ENCODE measurements at places on chromosomes 12 and 14.

GRCh38 chr12:78721906-78722305 lies 142.7 kb upstream of the SYT1 start:
- DNase-seq = no peak

GRCh38 chr12:29561664-29562071 lies 64.2 kb upstream of the OVCH1 start:
- DNase-seq = no peak

- no peak for DNase-seq
These were observed 249.8 kb upstream of the SFSWAP start for GRCh38 chr12:131461096-131461495.

GRCh38 chr12:116278279-116278626 lies 760 bp upstream of the MED13L start:
- DNase-seq = no peak

DNA sequence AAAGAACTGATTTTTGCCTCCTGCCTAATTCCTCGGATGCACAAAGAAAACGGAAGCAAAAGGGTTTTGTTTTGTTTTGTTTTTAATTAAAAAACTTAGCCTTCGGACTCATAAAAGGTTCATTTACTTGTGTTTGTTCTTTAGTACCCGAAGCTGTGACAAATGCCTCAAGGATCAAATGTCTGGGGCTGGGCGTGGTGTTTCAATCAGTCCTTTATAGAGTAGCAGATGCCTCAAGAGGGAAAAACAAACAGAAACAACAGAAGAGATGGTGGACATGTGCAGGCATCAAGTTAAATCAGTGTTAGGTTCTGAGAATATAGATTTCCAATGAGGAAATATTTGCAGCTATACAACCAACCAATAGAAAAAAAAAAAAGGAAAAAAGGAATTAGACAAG lies 1.6 kb upstream of the WIF1 start:
- no peak for DNase-seq

GRCh38 chr12:3154006-3154405 lies 76.8 kb downstream of the TSPAN9 start:
- DNase-seq = no peak

- DNase-seq = no peak
These were observed 77.6 kb downstream of the SINHCAF start for GRCh38 chr12:31248337-31248736.

GRCh38 chr14:80475074-80475473 lies 263.8 kb upstream of the DIO2 start:
- no peak for DNase-seq

GRCh38 chr12:43789941-43790340 lies 16.2 kb downstream of the TWF1 start:
- no peak for DNase-seq

- DNase-seq = no peak
These were observed 30.1 kb downstream of the MRPL42 start for GRCh38 chr12:93497456-93497855.

DNA sequence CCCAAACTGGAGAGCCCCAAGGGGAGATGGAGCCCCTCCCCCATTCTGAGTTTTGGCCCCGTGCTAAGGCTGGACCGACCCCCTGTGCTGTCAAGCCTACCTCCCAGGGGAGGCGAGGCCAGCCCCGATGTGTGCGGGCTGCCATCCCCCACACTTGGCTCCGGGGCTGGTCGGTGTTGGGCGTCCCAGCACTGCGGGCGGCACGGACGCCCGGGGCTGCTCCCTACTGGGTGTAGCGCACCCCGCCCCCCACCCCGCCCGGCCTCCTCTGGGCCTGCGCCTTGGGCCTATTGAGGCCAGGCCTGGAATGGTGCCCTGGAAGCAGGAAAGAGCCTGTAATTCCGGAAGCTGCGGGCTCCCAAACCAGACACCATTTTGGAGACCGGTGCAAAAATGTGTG lies 2.6 kb downstream of the DCAF4 start:
- DNase-seq = no peak

- DNase-seq = no peak
These were observed 205.7 kb downstream of the ITPR2 start for GRCh38 chr12:26627335-26627734.

- no peak for DNase-seq
These were observed 83.4 kb downstream of the STXBP6 start for GRCh38 chr14:24966579-24966964.

DNA sequence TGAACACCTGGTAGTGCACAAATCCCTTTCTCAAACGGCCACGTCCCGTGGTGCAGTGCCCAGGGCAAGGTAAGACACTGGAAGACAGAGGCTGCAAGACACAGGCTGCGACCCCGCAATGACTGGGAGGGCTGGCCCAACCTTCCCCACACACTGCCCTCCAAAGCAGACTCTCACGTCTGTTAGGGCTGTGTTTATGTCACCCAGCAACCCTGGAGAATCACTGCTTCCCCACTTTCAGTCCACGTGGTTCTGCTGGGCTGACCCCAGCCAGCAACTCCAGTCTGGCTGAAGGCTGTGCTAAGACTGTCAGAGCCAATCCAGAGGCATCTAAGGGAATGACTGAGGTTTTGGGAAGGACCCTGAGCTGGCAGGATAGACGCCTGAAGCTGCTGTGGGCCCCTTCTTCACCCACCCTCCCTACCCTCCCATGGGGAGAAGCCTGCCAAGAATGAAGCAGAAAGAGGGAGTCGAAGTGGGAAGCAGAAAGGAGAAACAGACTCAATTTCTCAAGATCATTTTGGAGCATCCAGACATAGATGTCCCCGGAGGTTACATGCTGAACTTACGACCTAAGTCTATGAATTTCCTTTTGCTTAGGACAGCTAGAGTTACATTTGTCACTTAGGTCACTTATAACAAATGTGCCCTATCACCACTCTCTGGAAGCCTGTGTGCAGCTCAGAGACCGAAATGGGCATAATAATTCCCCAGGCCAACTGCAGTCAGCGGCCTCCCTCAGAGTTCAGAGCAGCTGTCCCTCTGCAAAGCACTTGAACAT lies 11.7 kb downstream of the KDM2B start:
- DNase-seq = no peak

- no peak for DNase-seq
These were observed 44.3 kb downstream of the NCOR2 start for GRCh38 chr12:124523071-124523470.

GRCh38 chr14:76937181-76938091 lies 91.1 kb downstream of the IRF2BPL start:
- DNase-seq = no peak

DNA sequence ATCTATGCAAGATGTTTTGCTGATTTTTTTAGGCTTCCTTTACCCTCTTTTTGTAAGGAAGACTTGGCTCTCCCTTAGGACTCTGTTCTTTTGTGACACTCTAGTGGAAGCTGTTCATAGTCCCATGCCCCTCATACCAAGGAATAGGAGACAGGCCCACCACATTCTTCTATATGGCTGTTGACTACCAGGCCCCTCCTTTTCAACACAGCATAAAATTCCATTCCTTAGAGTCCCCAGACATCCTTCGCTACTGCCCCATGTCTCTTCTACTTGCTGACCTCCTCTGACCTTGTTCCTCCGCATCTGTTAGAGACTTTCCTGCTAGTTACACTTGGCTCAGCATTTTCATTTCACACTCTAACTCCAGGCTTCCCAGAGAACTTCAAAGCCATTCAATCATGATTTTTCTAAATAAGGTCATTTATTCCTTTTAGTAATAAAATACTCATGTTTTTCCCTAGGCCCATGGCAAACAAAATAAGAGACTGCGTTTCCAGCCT lies 9.7 kb downstream of the PIK3C2G start:
- no peak for DNase-seq

- DNase-seq = no peak
These were observed 1.5 kb downstream of the PRR4 start for GRCh38 chr12:10847744-10848143.

GRCh38 chr12:10196210-10196609 lies 16.5 kb upstream of the GABARAPL1 start:
- no peak for DNase-seq

DNA sequence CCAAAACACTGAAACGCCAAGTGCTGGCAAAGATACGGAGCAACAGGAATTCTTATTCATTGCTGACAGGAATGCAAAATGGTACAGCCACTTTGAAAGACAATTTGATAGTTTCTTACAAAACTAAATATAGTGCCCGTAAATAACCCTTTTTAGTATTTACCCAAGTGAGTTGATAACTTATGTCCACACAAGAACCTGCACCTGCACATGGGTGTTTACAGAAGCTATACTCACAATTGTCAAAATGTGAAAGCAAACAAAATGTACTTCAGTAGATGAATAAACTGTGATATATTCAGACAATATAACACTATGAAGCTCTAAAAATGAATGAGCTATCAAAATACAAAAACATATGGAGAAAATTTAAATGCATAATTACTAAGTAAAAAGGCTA lies 86.6 kb downstream of the ATXN7L3B start:
- DNase-seq = no peak

- DNase-seq = no peak
These were observed 201.0 kb upstream of the AMIGO2 start for GRCh38 chr12:47280543-47281300.

DNA sequence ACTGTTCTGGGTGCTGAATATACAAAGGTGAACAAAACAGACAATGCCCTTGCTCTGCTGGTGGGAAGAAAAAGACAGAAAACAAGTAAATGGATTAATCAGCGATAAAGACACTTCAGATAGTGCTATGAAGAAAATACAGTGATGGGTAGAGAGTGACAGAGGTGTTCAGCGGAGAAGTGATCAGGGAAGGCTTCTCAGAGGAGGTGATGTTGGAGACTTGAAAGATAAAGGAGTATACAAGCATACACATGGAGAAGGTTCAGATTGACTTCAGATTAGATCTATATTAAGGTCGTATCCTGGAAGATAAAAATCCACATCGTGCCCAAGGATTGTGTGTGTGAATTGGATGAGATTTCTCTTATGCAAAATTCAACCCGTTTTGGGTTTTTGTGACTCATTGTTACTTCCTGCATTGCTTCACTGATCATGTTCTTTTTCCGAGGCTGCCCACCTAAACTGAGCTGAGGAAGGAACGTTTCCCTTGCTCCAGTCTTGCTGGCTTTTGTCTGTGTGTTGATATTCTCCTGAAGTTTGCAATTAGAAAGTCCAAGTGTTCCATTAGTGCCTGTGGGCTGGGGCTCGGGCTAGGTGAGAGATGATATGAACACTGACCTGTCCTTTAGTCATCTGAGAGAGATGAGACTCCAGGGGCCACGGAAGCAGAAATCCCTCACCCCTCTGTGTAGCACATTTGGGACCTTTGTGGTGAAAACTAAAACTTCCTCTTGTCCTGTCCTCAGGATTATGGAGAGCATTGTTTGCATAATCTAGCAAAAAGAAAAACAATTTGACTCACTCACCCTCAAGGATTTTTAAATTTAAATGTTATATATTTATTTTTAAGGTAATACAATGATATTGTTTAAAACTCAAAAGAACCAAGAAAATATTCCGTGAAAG lies 27.6 kb downstream of the PLXNC1 start:
- no peak for DNase-seq

GRCh38 chr14:102665621-102666020 lies 73.2 kb downstream of the RCOR1 start:
- no peak for DNase-seq

DNA sequence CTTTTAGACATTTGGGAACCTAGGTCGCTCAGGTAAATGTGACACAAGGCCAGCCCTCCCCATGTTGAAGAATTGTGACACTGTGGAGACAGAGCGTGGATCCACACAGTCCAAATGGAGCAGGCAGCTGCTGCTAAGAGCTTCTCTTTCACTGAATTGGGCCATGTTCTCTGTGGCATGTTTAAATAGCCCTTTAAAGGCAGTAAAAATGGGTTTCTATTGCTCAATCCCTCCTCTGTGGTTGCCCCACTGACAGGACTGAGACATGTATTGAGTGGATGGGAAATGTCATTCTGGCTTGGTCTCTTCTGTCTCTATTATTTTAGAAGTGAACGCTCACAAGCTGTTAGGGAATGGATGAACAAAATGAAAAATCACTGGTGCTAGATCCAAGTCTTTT lies 84.0 kb upstream of the PRICKLE1 start:
- DNase-seq = no peak

DNA sequence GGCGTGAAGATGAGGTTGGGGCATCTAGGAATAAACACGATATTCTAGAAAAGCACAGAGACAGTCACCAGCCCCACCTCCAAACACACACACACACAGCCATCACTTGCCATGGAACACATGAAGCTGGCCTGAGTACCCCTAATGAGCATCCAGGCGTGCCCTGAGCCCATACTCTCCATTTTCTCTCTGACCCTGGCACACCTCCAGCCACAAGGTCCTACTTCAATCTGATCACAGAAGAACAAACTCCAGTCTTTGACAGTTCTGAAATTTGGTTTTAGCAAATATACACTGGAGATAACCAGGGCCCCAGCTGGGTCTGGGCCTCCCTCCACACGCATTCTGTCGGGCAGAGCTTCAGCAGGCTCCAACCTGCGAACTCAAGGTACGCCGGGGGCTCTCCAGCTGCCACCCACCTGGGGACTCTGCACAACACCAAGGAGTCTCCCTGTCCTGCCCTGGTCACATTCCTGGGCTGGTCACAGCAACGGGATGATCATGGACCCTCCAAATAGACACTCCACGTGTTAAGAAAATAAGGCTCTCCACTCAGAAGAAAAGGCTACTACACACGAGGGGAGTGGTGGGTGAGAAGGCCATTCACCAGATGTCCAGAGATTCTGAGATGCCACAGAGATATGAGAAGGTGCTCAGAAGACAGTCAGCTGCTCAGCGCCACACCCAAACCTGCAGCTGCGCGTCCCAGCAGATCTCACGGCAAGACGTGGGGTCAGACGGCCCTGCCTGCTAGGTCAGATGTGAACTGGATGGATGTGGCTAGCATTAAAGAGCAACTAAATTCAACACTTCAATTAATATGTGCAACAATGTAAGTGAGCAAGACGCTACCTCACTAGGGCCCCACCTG lies 57.0 kb upstream of the PNMA1 start:
- no peak for DNase-seq

- DNase-seq = no peak
These were observed 28.0 kb downstream of the CEP290 start for GRCh38 chr12:88113871-88114270.

DNA sequence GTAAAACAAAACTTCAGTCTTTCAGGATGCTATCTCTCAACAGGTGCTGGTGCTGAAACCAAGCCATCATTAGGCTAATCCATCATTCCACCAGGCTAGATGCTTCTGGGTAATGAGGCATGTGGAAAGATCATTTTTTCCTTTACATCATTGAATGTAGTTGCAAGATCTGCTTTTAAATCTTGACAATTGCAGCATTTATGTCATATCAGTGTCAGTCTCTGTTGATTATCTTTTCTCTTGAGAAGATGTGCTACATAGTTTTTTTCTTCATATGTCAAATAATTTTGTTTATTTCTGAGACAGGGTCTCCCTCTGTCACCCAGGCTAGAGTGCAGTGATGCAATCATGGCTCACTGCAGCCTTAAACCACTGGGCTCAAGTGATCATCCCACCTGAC lies 16.2 kb upstream of the EXD2 start:
- no peak for DNase-seq

Measured in stimulated activated CD8-positive, alpha-beta memory T cell treated with anti-CD3 and anti-CD28 coated beads, Interleukin-15, amount 100 ng/mL, for 1 hour (primary cell).